ENCODE measurements at places on chromosomes 4 and X.

DNA sequence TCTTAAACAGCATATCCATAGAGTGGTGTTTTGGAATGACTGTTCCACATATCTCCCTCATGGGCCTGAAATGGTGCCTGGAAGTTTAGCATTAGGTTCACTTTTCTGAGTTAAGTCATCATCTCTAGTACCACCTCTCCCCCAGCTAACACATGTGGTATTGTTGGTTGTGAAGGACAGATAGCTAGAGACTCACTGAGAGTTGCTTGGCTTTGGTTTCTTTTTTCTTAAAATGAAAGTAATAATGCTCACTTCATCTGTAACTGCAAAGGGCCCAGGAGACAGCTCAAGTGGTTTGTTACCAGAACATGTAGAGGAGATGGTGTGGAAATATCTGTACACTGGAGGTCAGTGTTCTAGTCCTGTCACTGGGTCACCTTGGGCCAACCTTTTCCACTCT, 90.9 kb downstream of the EFNB1 start:
- no peak for DNase-seq

DNA sequence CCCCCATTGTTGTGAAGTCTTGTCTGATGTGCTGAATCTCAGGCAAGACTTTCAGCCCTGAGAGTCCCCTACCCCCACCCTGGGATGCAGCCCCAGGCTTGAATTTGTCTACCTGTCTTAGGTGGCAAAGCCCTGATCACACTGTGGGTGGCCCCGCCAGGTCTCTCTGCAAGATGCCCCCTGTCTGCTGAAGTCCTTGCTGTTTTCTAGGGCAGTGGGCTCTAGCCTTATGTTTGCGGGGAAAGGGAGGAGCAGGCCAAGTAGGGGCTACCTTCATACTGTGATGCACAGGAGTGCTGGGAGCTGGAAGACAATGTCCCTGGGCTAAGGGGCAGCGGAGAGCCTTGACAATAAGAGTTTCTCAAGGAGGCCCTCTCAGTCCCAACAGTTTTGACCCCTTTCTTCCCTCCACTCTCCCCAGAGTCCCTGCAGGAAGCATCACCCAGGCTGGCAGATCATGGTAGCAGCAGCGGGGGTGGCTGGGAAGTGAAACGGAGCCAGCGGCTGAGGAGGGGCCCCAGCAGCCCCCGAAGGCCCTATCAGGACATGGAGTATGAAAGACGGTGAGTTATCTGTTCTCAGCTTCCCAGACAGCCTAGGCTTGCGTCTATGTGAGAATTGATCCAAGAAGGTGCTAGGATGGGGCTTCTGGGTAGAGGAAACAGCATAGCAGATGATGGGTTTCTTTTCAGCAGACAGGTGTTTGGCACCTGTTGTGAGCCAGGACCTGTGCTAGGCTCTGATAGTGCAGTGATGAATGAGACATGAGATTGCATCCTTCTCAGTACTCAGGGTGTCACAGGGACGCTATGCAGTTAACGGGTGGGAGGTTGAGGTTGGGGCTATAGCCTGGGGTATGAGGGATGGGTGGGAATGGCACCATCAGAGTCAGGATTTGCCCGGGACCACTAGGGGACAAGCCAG, 2.2 kb downstream of the RBM10 start:
- DNase-seq, result no peak

GRCh38 chr4:135238940-135239339, 1037.4 kb upstream of the PABPC4L start:
- DNase-seq, result no peak

DNA sequence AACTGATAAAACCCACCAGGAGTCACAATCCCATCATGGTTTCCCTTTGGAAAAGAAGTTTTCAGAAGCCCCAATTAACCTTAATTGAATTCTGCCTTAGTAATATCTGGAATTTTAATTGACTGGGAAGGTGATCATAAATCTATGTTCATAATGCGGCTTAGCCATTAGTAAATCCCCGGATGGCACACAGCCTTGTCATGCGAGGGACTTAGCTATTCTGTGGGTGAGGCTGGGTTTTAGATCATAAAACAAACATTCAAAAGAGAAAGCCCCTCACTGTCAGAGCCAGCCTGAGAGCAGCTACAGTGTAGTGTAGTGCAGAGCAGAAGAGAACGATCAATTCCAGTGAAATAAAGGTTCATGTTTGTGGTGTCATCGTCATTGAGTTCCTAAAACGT, 124.0 kb upstream of the NOCT start:
- no peak for DNase-seq

GRCh38 chrX:98380556-98380955, 1496.8 kb downstream of the RPA4 start:
- DNase-seq, result no peak

GRCh38 chr4:22688236-22688635, 4.5 kb upstream of the GBA3 start:
- no peak for DNase-seq
